Kidney tubule cell (primary cell): ENCODE measurements at places on chromosomes 3 and 15.
A peak's percentile ranks its signal among the peaks of the same experiment; 100 is the strongest.

GRCh38 chr3:127016461-127016860 lies 33.5 kb downstream of the PLXNA1 start:
- no peak for DNase-seq

GRCh38 chr15:79981831-79982455 lies 10.9 kb upstream of the BCL2A1 start:
- no peak for DNase-seq

DNA sequence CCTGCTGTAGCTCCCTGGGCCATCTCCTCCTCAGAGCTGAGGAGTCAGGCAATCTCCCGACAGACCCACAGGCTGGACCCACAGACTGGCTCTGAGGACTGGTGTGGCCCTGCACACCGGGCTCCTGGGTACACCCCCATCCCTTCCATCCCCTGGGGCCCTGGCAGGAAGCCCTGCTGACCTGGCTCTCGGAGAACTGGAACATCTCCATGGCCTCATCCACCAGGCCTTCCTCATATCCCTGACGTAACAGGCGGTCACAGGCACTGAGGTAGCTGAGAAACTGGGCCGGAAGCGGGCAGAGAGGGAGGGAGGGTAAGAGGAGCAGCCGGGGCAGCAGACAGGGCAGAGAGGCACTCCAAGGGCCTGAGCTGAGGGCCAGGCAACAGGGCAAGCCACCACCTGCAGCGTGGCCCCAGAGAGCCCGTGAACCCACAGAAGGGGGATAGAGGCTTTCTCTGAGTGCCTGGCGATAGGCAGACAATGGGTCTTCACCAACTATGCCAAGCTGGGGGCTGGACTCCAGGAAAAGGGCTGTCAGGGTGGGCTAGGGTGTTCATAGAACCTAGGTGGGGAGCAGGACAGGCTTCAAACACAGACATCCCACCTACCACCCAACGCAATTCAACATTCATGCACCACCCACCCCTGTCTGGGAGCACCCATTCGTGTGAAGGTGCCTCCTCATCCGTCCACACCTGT lies 17.9 kb downstream of the KBTBD13 start:
- DNase-seq, result peak; percentile 44

GRCh38 chr3:177229791-177230190 lies 32.5 kb upstream of the TBL1XR1 start:
- no peak for DNase-seq

- no peak for DNase-seq
These were observed 528.2 kb upstream of the CBLB start for GRCh38 chr3:106397006-106397405.

DNA sequence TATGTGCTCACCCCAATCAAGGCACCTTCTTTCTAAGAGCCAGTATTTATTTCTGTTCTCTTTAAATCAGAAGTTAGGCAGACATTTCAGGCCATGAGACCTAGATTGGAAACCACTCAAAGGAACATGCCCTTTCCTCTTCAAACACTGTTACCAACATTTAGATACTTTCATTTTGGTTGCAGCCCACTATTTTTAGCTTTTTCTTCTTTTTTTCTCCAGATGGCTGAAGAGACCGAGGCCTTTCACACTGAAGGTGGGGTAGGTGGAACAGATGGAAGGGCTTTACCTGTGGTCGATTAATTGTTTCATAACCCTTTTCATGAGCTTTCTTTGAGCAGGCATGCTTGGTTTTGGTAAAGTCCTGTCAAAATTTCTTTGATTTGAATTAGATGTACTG lies 10.9 kb upstream of the LZTFL1 start:
- DNase-seq, result no peak

DNA sequence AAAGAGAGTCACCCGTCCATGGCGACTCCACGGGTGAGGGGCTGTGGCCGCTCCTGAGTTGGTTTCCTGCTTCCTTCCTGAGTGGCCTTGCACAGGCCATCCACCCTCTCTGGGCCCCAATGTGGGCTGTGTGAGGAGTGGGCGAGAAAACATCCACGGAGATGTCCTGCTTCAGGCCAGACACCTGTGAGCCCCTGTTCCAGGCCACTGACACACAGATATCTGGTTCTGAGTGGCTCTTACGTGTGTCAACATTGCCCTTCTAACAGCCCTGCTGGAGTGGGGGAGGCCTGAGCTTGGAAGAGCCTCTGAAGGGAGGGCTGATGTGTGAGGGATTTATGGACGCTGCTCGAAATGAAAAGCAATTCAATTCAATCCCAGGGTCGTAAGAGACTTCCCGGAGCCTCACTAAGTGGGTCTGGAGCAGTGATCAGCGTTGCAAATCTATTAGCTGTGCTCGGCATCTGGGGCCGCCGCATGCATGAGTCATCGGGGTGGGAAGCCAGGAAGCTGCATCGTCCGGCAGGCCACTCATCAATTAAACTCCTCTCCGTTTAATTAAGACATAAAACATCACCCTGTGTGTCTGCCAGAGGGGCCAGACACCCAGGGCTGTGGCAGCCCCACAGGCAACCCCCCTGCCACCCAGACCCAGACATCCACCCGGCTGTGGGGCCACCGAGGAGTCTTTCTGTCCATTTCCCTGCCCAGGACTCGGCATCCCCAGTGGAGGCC lies 20.0 kb upstream of the PRR23E start:
- peak; percentile 70 for DNase-seq

GRCh38 chr3:171005648-171006047 lies 20.9 kb downstream of the SLC2A2 start:
- DNase-seq, result no peak

DNA sequence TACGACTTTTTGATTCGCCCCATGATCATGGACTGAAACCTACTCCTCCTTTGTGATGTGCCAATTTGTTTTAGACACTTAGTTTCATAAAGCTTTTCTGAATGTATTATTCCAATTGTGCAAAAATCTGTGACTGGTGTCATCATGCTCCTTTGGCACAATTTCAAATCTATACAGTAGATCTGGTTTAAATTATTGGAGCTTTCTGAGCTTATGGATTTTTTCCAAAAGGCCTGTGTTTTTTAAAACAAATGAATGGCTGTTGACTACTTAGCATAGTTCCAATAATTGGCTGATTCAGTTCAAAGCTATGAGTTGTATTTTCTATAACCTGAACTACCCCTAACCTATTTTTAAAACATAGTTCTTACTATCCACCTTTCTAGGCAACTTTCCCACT lies 282.7 kb downstream of the CNTN3 start:
- no peak for DNase-seq

DNA sequence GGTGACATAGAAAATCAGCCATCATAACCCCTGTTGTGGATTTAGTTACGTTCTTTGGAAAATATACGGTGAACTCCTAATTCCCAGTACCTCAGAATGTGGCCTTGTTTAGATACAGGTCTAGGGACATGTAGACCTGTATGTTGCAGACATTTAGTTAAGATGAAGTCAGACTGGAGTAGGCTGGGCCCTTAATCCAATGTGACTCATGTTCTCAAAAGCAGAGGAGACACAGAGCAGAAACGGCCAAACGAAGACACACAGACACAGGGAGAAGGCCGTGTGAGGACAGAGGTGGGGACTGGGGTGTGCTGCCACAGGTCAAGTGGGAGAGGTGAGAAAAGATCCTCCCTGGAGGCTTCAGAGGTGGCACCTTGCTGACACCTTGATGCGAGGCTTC lies 119.0 kb upstream of the PROK2 start:
- no peak for DNase-seq

GRCh38 chr15:56028430-56028829 lies 35.0 kb upstream of the NEDD4 start:
- DNase-seq, result peak; percentile 52

GRCh38 chr3:190097025-190097424 lies 23.7 kb downstream of the P3H2 start:
- no peak for DNase-seq
